ENCODE measurements at places on chromosomes 2 and 18. TPM values are rescaled to one million over a fixed set of nuclear protein-coding genes. Genes with fewer than 3 reads are reported as not detected.

The TRABD2A gene
- 14.8 TPM for total RNA-seq

The CREG2 gene
- 2.4 TPM for total RNA-seq

The GATA6 gene
- total RNA-seq = not detected

The AQP12B gene
- not detected for total RNA-seq

The SLC5A7 gene
- total RNA-seq = not detected

- no peak for DNase-seq
Measured at GRCh38 chr2:212540341-212540740, 1.7 kb upstream of the ERBB4 start.

DNA sequence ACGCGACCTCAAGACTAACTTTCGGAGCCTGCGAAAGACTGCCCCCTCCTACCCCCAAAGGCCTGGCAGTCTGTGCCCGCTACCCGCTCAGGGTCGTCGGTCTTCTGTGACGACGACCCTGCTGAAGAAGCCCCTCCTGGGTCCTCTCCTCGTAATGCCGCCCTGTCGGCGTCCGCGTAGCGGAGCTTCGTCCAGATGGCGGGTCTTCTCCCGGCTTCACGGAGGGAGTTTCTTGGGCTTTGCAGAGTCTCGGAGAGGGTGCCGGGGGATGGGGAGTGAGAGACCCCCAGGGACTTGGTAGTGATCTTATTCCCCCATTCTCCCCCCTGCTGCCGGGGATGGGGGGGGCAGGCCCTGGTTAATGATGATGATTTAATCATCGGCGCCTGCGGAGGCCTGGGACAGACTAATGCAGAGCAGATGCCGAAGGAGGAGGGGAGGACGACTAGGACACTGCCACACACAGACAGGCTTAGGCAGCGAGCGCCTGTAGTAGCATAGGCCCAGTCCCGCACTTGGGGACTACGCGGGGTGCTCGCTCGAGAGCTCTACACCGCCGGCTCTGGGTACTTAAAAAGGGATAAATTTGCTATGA is 528 bp upstream of the PCGF1 start:
- no peak for DNase-seq

GRCh38 chr2:231573698-231574421 is 18.8 kb upstream of the TEX44 start:
- no peak for DNase-seq

GRCh38 chr2:147449323-147449991 is 395.4 kb upstream of the ACVR2A start:
- no peak for DNase-seq

GRCh38 chr2:54047091-54047490 is 68.3 kb upstream of the ACYP2 start:
- DNase-seq = peak; percentile 61

- no peak for DNase-seq
Measured at GRCh38 chr2:237300739-237301138, 113.2 kb downstream of the COL6A3 start.

DNA sequence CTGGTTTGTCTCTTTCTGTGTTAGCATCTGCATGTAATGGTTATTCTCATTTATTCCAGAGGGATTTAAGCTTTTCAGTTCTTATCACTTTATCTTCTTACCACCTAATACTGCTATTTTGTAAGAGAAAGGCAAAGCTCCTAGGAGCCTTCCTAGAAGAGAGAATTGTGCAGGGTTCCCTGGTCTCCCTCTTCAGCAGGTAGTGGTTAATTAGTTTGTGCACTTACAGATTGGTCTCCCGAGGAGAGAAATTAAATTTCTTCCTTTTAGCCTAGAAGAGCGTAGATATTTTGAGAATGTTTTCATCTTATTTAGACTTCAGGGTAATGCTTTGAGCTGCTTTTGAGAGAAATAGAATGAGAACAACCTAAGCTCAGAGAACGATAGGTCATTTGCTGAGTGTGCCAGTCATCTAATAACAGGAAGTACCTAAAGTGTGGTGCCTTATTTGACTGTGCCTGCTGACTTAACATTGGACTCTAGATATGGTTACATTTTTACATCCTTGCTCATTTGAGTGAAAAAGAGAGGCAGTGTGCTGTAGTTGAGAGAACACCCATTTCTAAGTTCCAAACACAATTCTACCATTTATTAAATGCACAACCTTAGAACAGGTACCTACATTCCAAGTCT is 651.4 kb downstream of the STK39 start:
- no peak for DNase-seq

- no peak for DNase-seq
Measured at GRCh38 chr2:171323971-171324528, 109.7 kb downstream of the METTL8 start.

DNA sequence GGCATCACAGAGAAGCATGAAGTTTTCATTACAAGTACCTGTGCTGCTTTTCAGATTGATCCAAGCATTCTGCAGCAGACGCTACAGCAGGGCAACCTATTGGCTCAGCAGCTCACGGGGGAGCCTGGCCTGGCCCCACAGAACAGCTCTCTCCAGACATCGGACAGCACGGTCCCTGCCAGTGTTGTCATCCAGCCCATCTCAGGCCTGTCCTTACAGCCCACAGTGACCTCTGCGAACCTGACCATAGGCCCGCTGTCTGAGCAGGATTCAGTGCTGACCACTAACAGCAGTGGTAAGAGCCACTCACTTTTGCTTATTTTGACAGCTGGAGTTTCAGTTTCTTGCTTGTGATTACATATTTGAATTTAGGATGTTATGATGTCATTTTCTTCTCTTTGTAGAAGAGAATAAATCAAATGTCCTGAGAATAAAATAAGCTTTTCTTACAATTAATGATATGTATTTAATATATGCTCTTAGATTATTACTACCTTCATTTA is 104.9 kb downstream of the ZNF236 start:
- peak; percentile 8 for DNase-seq

GRCh38 chr2:118980573-118980972 is 38.6 kb downstream of the MARCO start:
- DNase-seq = no peak

GRCh38 chr18:1014951-1015624 is 110.4 kb downstream of the ADCYAP1 start:
- DNase-seq = no peak

DNA sequence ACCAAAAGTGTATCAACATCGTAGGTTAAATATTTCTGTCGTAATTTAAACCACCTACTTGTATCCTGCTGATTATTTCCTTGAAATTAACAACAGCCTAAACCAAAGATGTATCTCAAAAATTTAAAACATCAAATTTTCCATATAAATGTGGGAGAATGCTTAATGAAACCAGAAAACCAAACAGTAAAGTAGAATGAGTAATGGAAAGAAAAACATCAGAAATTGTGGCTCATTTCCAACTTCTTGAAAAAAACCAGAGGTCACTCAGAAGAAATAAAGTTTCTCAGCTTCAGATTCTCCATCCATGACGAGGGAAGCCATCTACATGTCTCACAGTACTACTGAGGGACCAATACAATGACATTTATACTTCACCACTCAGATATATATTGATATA is 296.5 kb downstream of the NOL4 start:
- DNase-seq = no peak

DNA sequence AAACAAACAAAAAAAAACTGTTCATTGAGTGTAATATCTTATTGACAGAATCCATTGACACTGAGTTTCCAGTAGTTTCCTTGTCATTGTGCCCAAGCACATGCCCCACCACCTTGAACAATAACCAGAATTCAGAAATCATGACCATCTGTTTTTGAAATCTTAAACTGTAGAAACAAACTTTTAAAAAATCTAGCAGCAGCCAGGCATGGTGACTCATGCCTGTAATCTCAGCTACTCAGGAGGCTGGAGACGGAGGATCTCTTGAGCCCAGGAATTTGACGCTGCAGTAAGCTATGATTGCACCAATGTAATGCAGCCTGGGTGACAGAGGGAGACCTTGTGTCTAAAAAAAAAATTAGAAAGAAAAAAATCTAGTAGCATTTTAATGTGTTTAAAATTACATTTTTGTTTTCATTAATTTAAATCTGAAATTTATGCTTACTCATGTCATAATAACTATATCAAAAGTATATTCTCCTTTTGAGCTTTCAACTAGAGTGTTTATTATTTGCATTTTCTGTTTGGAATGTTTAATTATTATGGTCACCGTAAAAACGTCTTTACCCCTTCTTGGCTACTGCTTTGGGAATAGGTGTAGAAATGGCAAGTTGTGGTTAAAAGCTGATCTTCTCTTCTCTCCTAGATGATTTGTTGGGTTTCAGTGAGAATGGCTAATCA is 25.2 kb upstream of the STON1 start:
- peak; percentile 69 for DNase-seq

DNA sequence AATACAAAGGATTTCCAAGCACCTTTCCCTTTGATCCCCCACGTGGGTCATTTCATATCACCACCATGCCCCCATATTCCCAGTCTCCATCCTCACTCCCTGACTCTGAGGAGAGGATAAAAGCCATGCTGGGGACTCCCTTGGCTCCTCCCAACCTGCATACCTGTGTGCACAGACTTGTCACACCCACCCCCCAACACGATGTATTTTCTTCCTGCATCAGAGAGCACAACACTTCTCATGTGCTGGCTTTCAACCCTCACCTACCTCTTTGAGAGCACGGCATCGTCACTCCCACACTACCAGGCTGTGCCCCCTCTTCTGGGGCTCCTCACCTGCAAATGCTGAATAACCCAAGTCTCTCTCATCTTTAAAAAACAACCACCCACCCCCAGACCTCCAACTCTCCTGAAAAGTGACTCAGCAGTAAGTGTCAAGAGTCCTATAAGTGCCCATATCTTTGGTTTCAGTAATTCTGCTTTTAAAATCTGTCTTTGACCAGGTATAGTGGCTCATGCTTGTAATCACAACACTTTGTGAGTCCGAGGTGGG is 53.1 kb downstream of the AP1S3 start:
- no peak for DNase-seq

DNA sequence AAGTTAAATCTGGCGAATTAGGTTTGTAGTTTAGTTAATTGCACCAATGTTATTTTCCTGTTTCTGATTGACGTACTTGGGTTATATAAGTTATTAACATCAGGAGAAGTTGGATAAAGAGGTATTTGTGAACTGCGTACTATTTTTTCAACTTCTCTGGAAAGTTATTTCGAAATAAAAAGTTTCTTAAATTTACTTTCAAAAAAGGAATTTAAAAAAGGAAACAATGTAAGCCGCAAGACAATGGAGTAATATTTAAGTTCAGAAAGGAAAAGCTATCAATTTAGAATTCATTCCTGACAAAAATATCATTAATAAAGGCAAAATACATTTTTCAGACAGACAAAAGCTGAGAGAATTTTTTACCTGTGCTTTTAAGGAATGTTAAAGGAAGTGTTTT is 47.7 kb downstream of the RAB10 start:
- no peak for DNase-seq

GRCh38 chr2:164514491-164514890 is 106.8 kb downstream of the GRB14 start:
- peak; percentile 53 for DNase-seq

DNA sequence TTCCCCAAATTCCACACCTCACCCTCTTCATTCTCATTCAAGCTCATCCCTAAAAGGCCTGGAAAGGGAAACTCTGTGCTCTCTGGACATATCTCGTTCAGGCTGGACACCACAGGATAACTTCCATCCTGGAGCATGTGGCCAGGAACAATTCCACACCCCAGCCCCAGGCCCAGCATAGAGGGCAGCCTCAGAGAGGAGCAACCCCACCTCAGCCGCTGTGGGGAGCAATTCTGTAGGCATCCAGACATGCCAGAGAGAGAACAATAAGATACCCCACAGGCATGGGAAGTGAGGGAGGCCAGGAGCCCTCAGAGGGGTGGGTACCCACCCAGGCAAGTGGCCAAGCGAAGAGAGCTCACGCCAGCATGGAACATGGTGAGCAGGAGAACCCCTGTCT is 143.4 kb downstream of the GFPT1 start:
- DNase-seq = no peak

GRCh38 chr2:104938231-104938941 is 84.5 kb downstream of the POU3F3 start:
- DNase-seq = no peak

GRCh38 chr2:212288308-212288707 is 250.3 kb downstream of the ERBB4 start:
- no peak for DNase-seq

DNA sequence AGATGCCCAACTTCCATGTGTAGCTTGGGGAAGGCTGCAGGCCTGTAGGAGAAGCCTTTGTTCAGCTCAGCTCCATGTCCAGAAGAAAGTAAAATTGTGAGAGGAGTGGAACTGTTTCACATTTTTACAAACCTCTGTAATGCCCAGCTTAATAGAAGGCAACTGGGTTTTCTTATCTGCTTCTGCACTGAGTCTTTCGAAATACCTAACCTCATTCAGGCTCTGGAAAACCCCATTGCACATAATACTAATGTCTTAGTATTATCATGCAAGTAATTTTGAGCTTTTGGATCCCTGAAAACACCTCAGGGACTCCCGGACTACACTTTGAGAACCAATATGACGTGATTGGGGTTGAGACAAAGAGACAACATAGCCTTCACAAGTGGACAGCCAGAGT is 5.8 kb downstream of the SMIM21 start:
- no peak for DNase-seq

- no peak for DNase-seq
Measured at GRCh38 chr2:226971084-226971483, 135.2 kb downstream of the RHBDD1 start.

DNA sequence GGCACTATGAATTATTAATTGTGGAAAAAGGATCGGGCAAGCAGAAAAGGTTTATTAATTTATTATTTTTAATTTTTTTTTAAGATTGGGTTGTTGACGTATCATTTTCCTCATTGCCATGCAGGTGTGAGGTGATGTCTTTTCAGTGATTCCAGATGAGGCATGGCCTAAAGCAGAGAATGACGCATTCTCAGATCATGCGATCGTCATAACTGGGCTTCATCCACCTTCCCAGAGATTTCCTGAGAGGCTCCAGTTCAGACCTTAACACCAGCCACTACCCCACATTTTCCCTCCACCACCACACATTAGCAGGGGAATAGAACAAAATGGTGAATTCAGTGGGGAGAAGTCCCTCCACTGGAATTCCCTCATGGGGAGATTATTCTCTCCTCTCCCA is 518.4 kb upstream of the SPHKAP start:
- DNase-seq = no peak

DNA sequence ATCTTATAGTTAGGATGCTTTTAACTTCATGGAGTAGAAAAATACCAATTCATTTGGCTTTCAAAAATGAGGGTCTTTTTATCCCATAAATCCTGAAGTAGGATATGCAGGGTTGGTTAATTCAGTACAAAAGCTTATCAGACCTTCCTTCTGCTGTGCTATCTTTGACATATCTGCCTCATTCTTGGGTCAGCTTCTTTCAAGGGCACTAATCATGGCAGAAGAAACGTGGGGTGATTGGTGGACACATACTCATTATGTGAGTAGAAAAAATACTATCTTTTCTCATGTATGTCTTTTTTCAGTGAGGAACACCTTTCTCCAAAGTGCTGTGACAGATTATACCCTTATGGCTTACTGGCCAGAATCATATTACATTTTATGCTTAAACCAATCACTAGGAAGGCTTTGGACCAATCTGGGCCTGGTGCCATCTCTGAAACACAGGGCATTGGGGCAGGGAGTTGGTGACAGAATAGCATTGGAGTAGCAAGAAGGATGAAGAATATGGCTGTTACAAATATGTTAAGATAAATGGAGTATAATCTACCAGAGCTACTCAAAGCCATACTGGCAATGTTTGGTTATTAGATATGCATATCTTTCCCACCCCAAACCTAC is 10.1 kb downstream of the UGP2 start:
- DNase-seq = no peak

Measured in LHCN-M2 (cell line).